ENCODE measurements at places on chromosomes 6 and 20. TPM values are rescaled to one million over a fixed set of nuclear protein-coding genes. Genes with fewer than 3 reads are reported as not detected.

SLC25A27 gene
- total RNA-seq: 1.5 TPM

SLC16A10 gene
- not detected for total RNA-seq

LTA gene
- not detected for total RNA-seq

SASH1 gene
- 71.7 TPM for total RNA-seq

FIG4 gene
- total RNA-seq: 23.7 TPM

DLL1 gene
- total RNA-seq: 0.38 TPM

GPX5 gene
- not detected for total RNA-seq

Measured in regular cardiac myocyte (primary cell).